CD4-positive, alpha-beta T cell treated with Interleukin-12 subunit alpha and Interleukin-12 subunit beta, for 1 hour (primary cell): ENCODE measurements at places on chromosomes 7 and 10.

DNA sequence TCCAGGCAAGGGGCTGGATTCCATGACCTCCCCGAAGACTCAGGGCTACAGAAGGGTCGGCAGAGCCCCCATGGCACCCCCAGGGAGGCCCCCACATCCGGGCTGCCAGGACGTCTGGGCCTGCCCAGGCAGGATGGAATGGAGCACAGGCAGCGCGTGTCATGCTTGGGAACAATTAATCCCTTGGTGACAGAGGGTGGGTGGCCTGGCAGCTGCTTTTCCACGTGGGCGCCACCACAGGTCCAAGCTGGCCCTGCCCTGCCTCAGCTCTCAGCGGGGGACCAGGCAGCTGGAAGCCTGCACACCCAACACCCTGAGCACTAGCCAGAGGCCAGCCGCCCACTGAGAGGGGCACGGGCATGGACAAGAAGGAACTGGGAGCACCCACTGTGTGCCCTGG lies 11.4 kb downstream of the ELN start:
- no peak for DNase-seq

DNA sequence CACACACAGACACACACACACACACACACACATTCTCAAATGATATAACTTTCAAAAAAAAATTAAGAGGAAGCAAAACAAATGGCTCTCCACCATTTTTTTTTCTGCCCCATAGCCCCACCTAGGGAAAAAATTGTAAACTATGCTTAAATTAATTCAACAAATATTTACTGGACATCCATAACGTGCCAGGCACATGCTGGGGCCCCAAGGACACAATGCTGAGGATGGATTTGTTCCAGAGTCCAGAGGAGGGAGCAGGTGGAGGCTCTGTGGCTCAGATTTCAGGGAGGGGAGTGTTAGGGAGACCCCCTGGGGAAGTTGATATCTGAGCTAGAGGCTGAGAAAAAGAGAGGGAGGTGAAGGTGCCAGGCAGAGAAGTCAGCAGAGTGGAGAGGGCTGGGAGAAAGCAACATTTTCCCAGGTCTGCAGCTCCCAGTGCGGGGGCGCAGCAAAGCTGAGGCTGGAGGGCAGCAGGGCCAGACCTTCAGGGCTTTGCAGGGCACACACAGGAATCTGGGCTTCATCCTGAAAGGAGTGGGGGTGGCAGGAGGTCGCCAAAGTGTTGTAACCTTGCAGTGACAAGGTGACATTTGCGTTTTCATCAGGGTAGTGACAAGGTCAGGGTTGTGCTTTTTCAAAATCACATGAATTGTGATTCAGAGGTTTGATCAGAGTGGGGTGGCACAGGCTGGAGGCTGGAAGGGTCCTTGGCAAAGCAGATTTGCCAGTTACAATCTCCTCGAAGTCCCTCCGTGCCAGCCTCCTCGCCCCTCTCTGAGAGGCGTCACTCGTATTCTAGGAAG lies 261.6 kb downstream of the WDR11 start:
- no peak for DNase-seq

GRCh38 chr7:130112093-130112492 lies 41.8 kb downstream of the KLHDC10 start:
- no peak for DNase-seq

DNA sequence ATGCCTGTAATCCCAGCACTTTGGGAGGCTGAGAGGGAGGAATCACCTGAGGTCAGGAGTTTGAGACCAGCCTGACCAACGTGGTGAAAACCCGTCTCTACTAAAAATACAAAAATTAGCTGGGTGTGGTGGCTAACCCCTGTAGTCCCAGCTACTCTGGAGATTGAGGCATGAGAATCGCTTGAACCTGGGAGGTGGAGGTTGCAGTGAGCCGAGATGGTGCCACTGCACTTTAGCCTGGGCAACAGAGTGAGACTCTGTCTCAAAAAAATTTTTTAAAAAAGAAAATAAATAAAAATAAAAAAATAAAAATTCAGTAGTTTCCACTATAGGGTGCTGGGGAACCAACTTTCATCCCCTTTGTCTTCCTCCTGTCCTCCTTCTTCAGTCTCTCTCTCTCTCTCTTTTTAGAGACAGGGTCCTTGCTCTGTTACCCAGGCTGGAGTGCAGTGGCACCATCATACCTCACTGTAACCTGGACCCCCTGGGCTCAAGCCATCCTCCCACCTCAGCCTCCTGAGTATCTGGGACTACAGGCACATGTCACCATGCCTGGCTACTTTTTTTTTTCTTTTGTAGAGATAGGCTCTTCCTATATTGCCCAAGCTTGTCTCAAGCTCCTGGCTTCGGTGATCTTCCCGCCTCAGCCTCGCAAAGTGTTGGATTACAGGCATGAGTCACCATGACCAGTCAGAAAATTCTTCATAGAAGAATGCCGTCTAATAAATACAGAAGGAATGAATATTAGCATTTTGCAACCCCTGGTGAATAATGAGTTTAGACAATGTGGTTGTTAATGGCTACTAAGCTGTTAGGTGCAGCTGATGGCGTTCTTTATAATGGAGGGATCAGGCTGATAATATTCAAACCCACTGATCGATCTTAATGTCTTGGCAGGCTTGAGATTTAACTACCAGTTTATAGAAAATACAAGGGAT lies 20.6 kb downstream of the RBM20 start:
- DNase-seq = no peak

- peak; percentile 42 for DNase-seq
Measured at GRCh38 chr10:84214612-84215235, 10.6 kb downstream of the LRIT2 start.

DNA sequence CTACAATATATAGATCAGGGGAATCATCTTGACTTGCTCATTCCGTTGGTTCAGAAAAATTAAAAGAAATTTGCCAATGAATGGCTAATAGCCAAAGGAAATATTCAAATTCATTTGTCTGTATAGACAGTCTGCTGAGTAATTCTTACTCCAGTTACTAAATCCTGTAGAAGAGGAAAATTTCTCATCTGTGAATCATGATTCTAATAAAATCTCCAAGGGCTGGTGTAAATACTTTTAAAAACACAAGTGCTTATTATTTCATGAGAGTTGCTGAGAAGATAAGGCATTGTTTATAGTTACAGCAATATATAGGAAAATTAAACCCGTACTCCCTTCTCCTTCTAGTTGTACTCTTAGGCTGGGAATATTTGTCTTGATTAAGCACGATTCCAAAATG lies 53.0 kb downstream of the WNT2 start:
- DNase-seq = no peak

DNA sequence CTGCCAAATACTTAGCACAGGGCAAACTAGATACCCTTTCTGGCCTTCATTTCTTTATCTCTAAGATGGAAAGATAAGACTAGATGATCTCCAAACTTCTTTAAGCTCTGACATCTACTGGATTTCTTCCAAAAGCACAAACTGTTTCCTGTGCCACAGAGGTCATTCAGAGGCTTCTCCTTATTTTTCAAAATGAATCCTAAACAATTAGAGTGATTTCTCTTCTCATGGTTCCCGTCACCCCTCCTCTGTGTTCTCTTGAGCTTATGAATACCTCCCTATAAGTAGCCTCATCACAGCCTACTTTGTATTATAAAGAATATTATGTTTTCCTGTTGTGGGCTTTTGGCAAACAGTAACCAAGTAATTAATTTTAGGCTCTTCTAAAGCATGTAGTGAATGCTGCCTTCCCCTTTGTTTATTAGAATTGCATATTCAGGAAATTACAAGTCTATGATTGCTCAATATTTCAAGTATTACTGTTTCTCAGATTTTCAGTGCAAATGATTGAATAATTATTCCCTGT lies 179.5 kb downstream of the REEP3 start:
- no peak for DNase-seq

GRCh38 chr10:124624466-124624865 lies 119.7 kb downstream of the FAM53B start:
- DNase-seq = no peak

DNA sequence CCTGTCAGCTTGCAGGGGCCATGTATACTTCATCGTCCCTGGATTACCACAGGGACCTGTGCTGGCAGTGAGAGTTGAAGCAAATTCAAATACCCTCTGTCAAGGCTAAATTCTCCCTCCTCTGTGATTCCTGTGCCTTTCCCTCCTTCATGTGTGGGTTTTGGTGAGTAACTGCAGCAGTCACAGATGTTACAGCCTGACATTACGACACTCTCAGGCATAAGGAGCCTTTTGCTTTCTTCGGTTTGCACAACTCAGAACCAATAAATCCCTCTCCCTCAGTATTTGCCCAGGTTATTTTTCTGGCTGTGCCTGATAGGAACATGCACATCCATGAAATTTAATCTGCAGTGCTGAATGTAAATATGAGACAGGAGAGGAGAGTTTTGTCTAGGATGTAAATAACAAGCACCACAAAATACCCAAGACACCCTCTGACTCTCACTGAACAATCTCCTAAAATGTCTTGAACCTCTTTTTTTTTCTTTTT lies 997.2 kb upstream of the GHITM start:
- DNase-seq = no peak

GRCh38 chr7:42852531-42852930 lies 59.3 kb downstream of the C7orf25 start:
- DNase-seq = no peak

GRCh38 chr7:24715661-24716479 lies 41.4 kb downstream of the GSDME start:
- DNase-seq = peak; percentile 2

- DNase-seq = no peak
Measured at GRCh38 chr7:149422914-149423301, 38.0 kb downstream of the ZNF777 start.

DNA sequence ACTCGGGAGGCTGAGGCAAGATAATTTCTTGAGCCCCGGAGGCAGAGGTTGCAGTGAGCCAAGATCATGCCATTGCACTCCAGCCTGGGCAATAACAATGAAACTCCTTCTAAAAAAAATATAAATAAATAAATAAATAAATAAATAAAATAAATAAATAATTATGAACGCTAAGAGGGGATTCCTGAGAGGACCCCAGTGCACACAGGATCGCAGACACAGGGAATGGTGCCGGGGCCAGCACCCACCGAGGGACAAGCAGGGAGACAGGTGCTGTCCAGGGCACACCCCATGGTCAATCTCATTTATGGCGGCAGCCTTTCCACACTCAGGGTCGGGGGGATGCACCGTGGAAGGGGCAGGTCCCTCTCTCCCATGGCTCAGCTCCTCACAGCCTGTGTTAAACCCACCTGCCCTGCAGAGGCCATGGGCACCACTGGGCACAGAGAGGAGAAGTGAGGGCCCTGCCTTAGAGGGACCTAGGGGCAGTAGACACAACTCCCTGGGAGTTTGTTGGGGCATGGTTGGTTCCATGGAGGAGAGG lies 2.2 kb upstream of the RAMP3 start:
- no peak for DNase-seq

GRCh38 chr7:28539289-28539981 lies 127.1 kb downstream of the CREB5 start:
- no peak for DNase-seq

DNA sequence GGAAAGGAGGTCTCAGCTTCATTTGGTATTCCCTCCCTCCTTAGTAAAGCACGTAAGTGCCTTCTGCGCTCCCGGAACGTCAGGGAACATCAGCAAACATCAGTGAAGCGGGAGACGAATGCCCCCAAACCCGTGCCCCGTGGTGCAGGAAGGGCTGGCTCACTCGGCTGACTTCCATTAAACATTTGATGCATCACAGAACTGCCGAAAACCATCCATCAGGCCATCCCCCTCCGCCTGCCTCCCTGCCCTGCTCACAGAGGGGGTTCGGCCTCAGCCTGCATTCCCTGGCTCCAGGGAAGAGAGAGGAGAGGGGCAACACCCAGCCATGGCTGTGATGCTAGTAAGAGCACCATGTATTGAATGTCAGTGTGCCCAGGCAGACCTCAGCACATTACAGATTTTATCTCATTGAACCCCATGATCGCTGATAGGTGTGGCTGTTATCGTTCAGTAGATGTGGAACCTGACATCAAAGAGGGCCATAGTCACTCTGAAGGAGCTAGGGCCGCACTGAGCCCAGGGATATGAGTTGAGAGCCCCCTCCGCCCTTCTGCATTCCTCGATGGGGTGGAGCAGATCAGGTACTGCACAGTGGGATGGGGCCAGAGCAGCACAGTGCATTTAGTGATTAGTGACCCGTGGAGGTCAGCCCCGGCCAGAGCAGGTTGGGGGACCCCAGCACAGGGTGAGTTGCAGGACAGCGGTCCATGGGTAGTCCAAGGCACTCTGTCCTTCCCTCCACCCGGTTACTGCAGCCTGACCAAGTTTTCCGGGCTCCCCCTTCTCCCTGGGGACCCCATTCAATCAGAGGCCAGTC lies 146.4 kb downstream of the RPS24 start:
- no peak for DNase-seq

- no peak for DNase-seq
Measured at GRCh38 chr10:72375585-72375984, 20.9 kb upstream of the DNAJB12 start.

GRCh38 chr10:62632071-62632809 lies 172.3 kb upstream of the ADO start:
- peak; percentile 74 for DNase-seq

DNA sequence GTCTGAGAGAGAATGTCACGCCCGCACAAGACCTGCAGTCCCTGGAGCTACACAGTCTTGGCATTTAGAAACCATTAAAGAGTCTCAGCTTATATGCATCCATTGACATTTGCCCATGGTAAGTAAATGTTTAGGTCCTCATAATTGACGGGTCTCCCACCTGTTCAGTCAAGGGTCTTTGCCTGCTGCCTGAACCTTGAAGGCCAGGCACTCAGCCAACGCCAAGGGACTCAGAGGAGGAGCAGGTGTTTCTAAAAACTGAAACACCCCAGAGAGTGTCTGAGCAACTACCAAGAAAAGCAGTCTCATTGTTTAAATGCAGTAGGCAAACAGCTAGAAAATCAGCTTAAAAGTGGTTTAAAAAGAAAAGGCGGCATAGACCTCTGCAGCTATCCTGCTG lies 264.7 kb upstream of the AKR1E2 start:
- no peak for DNase-seq

- peak; percentile 57 for DNase-seq
Measured at GRCh38 chr7:12685550-12685949, 1.9 kb upstream of the ARL4A start.

GRCh38 chr10:122530177-122530576 lies 30.4 kb upstream of the DMBT1 start:
- no peak for DNase-seq

GRCh38 chr10:100878291-100878910 lies 34.4 kb upstream of the SLF2 start:
- DNase-seq = peak; percentile 14

DNA sequence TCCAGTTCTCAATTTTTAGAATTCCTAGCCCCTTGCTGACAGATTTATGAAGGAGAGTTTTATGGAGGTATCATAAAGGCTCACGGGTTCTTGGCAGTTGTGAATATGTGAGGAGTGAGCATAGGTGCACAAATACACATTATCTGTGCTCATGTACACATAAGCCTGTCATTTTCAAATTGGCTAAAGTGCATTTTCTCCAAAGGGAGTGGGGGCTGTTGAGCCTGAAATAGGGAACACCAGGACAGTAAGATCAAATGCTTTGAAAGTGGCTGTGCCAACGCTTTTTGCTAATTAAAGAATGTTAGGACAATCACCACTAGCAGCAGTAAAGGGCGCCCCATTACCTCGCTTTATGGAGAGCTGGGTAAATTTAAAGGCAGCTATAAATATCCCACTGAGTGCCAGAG lies 8.3 kb upstream of the LRRC4 start:
- no peak for DNase-seq

- no peak for DNase-seq
Measured at GRCh38 chr7:49125246-49125645, 200.9 kb downstream of the CDC14C start.
